Ureter (tissue), 1 donor: ENCODE measurements at places on chromosomes 16 and 17. TPM values are rescaled to one million over a fixed set of nuclear protein-coding genes. Genes with fewer than 3 reads are reported as not detected.

The USH1G gene
- total RNA-seq: 1.4 TPM

The KRT33B gene
- not detected for total RNA-seq

The TMC6 gene
- total RNA-seq: 151 TPM

The TPSD1 gene
- 5.0 TPM for total RNA-seq

The NPIPA3 gene
- 1.6 TPM for total RNA-seq

The GOSR1 gene
- total RNA-seq: 61.0 TPM

DNA sequence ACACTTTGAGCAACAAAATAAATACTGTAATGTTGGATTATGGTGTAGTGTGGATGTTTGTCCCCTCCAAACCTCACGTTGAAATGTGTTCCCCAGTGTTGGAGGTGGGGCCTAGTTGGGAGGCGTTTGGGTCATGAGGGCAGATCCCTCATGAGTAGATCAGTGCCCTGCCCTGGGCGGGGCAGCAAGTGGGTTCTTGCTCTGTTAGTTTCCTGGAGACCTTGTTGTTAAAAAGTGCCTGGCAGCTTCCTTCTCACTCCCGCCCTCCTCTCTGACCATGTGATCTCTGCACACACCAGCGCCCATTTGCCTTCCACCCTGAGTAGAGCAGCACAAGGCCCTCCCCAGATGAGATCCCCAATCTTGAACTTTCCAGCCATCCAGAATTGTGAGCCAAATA lies 67.7 kb downstream of the MPRIP start:
- peak; percentile 67 for DNase-seq

DNA sequence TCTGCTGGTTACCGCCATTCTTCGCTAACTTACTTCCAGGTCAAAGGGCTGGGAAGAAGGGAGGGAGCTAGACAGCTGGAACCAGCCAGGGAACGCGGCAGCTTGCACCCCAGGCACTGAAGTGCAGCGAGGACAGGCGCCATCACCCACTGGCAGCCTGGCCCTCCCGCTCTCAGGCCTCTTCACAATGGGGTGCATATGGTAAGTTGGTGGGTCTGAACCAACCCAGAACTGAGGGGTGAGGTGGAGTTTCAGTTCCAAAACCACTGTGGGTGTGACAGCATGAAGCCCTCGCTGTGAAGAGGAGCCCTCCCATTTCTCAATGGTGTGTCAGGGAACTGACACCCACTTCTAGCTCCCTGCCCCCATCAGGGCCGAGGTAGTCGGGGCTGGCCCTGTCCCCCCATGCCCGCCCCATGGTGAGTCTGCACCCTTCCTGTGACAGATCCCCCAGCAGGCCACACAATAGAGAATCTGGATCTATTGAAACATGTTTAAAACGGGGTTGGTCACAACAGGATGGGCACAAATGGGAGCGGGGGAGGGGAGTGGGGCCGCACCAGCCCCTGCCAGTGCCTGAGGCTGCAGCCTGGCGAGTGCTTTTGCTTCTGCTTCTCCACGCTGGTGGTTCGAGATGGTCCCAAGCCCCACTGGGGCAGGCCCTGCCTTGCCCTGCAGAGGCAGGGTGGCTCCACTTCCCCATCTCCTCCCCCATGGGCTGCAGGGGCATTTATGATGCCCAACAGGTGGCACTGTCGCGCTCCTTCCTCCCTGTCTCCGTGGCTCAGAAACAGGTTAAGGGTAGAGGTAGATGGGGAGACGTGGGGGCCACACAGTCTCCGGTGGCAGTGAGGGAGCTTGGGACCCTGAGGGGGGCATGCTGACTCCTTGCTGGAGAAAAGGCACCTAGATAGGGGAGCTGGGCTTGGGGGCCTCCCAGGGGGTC lies 2.3 kb downstream of the LIMD2 start:
- DNase-seq: peak; percentile 64

DNA sequence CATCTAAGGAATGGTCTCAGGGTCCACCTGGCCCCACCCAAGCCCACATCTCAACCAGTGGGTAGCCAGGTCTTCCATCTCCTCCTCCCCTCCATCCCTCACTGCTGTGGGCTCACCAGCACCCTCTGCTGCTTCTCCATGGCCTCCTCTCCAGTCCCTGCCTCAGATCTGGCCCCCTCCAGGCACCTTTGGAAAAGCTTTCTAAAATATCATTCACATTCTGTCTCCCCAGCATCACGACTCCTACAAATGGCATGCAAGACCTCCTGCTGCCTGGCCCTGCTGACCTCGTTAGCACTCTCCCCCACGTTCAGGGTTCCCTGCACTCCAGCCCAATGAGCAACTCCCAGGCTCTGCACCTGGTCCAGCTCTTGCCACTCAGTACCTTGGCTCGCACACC lies 13.7 kb downstream of the GLP2R start:
- no peak for DNase-seq

DNA sequence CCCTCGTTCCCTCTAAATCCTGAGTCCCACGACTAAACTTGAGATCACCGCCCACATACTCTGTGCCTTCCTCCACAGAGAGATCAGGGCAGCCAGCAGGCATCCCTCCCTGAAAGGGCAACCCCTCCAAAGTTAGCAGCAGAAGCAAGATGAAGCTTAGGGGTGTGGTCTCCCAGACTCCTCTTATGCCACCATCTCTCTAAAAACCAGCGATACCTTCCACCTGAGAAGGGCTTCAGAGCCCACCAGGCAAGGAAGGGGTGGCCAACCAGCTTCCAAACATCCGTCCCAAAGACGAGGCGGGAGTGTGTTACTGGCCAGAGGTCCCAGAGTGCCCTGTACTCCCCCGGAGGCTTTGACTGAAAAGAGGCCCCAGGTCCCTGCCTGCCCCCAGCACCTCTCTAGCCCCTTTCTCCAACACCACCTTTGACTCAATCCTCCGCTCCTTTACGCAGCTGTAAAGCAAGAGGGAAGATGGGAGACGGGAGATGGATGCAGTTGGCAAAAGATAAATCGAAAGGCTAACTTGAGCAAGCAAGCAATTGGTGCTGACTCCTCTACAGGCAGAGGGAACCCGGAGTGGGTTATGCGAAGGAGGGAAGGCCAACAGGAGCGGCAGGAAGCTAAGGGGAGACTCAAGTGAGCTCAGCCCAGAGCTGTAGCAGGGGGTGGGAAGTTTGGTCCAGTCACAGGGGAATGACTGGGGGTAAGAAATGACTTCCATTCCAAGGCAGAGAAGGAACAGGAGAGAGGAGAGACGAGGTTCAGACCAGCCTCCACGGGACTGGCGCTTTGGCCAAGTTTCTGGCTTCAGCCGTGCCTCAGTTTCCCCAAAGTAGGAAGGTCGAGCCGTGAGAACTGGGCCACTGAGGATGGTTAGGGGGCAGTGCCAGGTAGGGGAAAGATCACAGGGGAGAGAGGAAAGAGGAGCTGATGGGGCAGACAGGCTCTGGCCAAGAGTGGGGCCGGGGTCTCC lies 1.0 kb downstream of the ST3GAL2 start:
- DNase-seq: no peak

GRCh38 chr17:78997881-78998280 lies 11.7 kb downstream of the CANT1 start:
- no peak for DNase-seq

DNA sequence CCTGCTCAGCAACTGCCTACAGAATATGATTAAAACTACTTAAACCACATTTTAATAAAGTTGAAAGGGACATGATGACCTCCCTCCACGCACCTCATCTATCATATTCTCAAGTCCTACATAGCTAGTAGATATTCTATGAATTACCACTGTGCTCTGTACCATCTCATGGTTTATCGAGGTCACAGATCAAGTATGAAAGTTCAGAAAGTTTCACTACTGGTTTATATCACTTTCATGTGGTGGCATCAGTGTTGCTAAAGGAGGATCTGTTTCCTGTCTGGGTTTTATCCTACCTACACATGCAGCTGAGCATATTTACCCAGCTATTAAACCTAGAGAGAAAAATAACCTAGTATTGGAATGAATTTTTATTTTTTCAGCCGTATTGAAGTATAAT lies 214.9 kb upstream of the MON1B start:
- DNase-seq: no peak

DNA sequence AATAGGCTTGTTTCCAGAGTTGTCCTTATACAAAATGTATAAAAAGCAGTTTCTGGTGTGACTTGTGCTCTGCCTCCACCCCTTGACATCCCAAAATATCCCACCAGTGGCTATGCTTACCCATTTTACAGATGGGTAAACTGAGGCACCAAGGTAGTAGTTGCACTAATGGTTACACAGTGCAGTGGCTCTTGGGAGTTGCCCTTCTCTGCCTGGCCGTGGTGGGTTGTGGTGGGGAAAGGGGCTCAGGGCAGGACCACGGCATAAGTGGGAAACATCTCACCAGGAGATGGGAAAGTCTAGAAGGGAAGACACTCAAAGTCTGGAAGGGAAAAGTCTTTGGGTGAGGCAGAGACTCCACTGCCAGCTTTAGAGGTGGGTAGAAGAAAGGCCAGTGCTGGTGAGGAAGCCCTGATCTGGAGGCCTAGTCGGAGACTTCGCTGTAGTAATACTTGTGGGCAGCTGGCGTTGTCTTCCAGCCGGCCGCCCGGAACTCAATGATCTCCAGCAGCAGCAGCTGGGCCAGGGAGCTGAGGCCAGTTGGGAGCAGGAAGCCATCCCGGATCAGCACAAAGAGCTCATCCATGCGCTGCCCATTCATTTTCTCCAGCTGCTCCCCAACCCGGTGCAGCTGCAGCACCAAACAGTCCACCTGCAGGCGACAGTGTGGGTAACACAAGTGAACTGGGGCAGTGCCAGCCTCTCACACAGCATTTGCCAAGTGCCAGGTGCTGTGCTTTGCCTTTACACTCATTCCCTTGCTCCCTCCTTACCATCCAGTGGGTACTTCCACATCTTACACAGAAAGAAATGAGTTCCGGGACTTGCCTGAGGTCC lies 4.5 kb downstream of the MIF4GD start:
- no peak for DNase-seq

- DNase-seq: no peak
Observed at GRCh38 chr17:83002118-83002805, 77.1 kb upstream of the METRNL start.

- DNase-seq: no peak
Observed at GRCh38 chr16:4215106-4215505, 26.8 kb downstream of the SRL start.

DNA sequence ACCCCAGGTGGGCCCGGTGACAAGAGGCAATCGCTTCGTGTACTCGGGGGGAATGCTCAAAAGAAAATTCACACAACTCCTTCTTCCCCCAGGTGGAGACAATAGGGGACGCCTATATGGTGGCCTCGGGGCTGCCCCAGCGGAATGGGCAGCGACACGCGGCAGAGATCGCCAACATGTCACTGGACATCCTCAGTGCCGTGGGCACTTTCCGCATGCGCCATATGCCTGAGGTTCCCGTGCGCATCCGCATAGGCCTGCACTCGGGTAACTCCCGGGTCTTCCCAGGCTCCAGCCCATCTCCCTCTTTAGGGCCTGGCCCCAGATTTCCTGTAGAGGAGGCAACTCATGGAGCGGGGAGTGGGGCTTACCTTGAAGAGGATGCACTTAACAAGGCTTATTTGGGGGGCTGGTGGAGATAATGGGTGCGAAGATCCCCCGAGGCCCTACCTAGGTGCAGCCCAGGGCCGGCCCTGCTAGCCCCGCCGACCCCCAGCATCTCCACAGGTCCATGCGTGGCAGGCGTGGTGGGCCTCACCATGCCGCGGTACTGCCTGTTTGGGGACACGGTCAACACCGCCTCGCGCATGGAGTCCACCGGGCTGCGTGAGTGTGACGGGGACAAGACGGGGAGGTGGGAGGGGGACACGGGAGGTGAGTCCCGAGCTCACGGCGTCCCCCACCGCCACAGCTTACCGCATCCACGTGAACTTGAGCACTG lies 13.0 kb downstream of the GUCY2D start:
- no peak for DNase-seq

- peak; percentile 73 for DNase-seq
Observed at GRCh38 chr17:1055751-1056645, 59.1 kb downstream of the TIMM22 start.

DNA sequence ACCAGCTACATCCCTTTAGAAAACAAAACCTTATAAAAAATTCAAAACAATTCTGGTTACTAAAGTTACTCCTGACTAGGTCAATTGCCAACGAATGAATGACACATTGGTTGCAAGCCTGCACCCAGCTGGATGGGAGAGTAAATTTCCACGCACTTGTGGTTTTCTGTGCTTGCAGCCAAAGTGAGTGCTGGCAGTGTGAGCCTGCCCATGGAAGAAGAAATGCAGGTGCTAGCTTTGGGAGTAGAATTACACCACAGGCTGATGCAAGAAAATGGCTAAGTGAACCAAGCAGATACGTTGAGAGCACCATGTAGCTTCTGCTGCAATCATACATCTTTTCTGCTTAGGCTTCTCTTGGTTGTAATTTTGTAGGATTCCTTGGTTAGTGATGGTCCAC lies 74.6 kb downstream of the SYCE1L start:
- no peak for DNase-seq

GRCh38 chr16:75012380-75013081 lies 13.7 kb downstream of the ZNRF1 start:
- DNase-seq: no peak

GRCh38 chr16:17070882-17071592 lies 399.7 kb downstream of the XYLT1 start:
- DNase-seq: no peak
